ENCODE measurements at places on chromosomes 13 and 19. TPM values are rescaled to one million over a fixed set of nuclear protein-coding genes. Genes with fewer than 3 reads are reported as not detected.

GRCh38 chr19:49843265-49843664, 7.7 kb upstream of the PTOV1 start:
- DNase-seq = no peak

DNA sequence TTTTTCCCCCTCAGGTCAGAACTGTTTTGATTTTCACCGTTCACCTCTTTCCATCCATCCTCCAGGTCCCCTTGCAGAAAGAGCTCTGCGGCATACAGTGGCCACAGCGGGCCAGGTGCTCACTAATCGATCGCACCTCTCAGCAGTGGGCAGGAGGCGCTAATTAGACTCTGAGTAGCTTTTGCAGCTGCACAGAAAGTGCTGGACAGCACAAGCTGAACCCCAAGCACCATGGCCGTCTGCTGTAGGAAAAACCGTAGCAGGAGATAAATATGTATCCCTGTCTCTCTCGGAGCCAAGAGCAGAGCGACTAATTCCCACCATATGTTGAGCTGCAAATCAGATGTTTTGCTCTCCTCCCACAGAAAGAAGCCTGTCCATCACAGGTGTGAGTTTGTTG, 54.4 kb downstream of the PEX11G start:
- DNase-seq = no peak

The CHAF1A gene
- 13.9 TPM for total RNA-seq

GRCh38 chr13:53200498-53201453, 172.2 kb downstream of the OLFM4 start:
- no peak for DNase-seq

The MISP3 gene
- total RNA-seq = 0.18 TPM

The OR10H1 gene
- 0.05 TPM for total RNA-seq

DNA sequence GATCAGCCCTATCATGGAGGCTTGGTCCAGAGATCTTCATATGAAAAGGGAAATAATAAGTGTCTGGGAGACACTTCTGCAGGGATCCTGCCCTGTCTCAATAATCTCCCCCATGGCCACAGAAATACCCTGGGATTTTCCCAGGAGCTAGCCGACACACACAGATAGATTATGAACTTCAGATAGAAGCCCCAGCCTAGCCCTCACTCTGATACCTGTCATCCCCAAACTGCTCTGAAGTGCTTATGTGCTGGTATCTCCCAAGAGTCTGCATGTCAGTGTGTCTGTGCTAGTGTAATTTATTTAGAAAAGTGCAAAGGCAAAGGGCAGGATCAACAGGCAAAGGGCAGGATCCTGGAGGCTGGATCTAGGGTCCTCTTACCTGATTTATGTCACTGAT, 38.7 kb upstream of the ZNF766 start:
- DNase-seq = no peak

The CGB2 gene
- total RNA-seq = not detected

The PBX4 gene
- total RNA-seq = 19.4 TPM
